ENCODE measurements at places on chromosomes 7 and 10.

- DNase-seq, result no peak
These were observed 11.8 kb upstream of the IKZF1 start for GRCh38 chr7:50292763-50293162.

- DNase-seq, result peak; percentile 28
These were observed 31.7 kb downstream of the ZNF775 start for GRCh38 chr7:150410680-150411346.

GRCh38 chr10:79248341-79249185 lies 98.7 kb upstream of the PPIF start:
- DNase-seq, result peak; percentile 94

GRCh38 chr10:7157091-7157490 lies 253.7 kb downstream of the SFMBT2 start:
- DNase-seq, result no peak

DNA sequence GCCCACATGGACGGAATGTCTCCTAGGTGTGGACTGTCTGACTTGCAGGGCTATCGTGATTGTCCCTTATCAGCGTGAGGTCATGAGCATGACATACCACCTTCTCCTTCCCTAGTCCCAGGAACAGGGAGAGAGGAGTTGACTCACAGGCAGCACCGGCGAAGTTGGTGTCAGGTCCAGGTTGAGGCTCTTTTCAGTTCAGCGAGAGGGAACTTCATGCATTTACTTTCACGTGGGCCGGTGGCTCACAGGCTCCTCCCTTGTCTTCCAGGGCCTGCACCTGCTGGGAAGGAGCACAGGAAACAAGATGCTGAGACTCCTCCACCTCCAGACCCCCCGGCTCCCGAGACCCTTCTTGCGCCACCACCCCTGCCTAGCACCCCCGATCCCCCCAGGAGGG lies 46.1 kb downstream of the PROSER2 start:
- DNase-seq, result no peak

- DNase-seq, result no peak
These were observed 91.8 kb downstream of the PTPRN2 start for GRCh38 chr7:158495786-158496185.

- no peak for DNase-seq
These were observed 495.2 kb upstream of the LRRN3 start for GRCh38 chr7:110595694-110596093.

GRCh38 chr10:21180604-21181003 lies 283.5 kb upstream of the NEBL start:
- DNase-seq, result no peak

- DNase-seq, result no peak
These were observed 86.1 kb downstream of the CACNB2 start for GRCh38 chr10:18226336-18226735.

- peak; percentile 38 for DNase-seq
These were observed 21.0 kb downstream of the UPP1 start for GRCh38 chr7:48109848-48110663.

- no peak for DNase-seq
These were observed 134.4 kb downstream of the CSTF2T start for GRCh38 chr10:51564896-51565510.

DNA sequence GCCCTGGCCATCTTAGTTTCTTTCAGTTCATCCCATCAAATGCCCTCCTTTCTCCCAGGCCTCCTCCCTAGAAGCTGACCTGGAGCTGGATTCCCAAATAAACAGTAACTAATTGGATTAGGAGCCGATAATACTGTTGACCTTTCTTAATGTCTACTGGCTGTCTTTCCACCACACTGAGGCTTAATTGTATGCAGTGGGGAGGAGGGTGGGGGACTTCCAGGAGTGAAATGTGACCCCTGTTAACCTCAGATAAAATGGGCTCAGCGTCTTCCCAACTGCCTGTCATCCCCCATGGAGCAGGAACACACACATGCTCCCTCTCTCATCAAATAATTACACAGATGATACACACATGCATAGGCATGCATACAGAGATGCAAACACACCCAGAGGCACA lies 53.7 kb upstream of the LBX1 start:
- no peak for DNase-seq

DNA sequence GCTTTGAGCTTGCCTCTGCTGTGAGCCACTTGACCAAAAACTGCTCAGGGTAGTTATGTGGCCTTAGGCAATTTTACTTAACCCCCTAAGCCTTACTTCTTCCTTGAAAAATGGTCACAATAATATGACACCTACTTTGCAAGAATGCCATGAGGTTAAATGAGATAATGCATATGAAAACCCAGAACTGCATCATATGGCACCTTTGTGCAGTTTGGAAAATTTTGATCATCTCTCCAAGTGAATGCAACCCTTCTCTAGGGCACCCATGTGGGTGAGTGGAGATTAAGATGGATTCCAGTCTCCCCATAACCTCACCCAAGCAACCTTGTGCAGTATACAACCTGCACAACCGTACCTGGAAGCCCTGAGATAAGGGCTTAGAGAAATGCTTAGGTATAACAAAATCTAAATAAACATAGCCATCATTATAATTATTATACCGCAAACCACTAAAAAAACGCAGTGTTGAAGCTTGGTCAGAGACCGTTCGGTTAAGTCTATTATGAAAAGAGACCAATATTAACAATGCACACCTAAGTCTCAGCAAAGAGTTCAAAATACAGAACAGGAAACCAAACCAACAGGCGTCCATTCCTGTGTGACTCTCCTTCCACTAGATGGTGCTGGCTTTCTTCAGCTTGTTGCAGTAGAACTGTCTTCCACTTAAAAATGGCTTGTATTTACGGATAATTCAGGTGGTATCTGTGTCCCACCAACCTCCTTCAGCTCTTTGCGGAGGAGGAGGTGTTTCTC lies 21.0 kb upstream of the ASB15 start:
- DNase-seq, result peak; percentile 56

GRCh38 chr10:131195116-131195515 lies 116.4 kb downstream of the TCERG1L start:
- no peak for DNase-seq

- DNase-seq, result no peak
These were observed 13.1 kb downstream of the PLEKHS1 start for GRCh38 chr10:113764582-113764981.

DNA sequence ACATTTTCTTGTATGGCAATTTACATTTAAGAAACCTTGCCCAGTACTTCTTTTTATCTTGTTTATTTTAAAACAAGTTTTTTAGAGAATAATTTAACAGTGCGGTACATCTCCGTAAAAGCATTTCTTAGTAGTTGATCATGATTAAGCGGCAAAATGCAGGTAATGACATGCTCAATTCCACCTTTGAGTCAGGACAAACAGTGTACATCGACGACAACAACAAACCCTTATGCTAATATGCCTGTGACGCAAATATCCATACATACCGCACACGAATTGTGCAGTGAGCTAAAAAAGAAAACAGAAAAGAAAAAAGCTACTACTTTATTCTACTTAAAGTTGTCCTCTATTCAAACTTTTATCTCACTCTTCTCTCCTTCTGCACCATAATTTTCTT lies 1.9 kb downstream of the MAGI2 start:
- DNase-seq, result no peak

DNA sequence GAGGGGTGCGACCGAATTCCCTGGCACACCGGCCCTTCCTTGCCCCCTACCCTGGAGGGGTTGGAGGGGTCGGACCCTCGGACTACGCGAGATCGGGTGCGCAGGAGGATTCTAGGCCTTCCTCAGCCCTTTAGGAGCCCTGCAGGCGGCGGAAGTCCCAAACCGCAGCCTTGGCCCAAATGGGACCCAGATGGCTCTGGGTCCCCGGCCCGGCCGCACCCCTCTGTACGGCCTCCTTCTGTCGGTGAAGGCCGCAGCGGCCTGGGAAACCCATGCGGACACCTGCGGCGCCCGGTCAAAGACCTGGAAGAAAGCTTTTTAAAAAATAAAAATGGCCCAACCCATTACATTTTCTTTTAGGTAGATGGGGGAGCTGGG lies 2.4 kb upstream of the VAX1 start:
- DNase-seq, result no peak

- no peak for DNase-seq
These were observed 12.2 kb upstream of the BAG3 start for GRCh38 chr10:119638982-119639381.

DNA sequence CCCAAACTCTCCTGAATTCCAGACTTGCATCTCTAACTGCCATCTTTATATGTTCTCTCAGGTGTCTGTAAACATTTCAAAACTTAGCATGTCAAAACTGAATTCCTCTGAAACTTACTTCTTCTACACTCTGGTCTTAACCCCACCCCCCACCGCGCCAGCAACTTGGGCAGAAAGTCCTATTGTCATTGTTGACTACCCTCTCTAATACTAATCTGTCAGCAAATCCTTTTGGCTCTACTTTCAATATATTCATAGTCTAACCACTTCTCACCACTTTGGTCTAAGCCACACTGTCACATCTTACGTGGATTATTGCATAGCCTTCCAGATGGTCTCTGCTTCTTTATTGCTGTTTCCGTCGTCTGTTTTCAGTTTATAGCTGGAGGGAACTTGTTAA lies 86.6 kb downstream of the AHCYL2 start:
- no peak for DNase-seq

- no peak for DNase-seq
These were observed 69.5 kb downstream of the MYL10 start for GRCh38 chr7:101559586-101559985.
